Naive thymus-derived CD8-positive, alpha-beta T cell (primary cell): ENCODE measurements at places on chromosomes 5 and 9. TPM values are rescaled to one million over a fixed set of nuclear protein-coding genes. Genes with fewer than 3 reads are reported as not detected.

The PPIC gene
- not detected for total RNA-seq

The ANGPTL2 gene
- total RNA-seq = not detected

The FAF2 gene
- 34.7 TPM for total RNA-seq

The FSTL4 gene
- total RNA-seq = 1.6 TPM

The OLFML2A gene
- total RNA-seq = 0.05 TPM

The BTNL3 gene
- total RNA-seq = not detected

The STK32A gene
- not detected for total RNA-seq
